Mucosa of gallbladder (tissue), 1 donor: ENCODE measurements at places on chromosomes 5 and 9. TPM values are rescaled to one million over a fixed set of nuclear protein-coding genes. Genes with fewer than 3 reads are reported as not detected.

- DNase-seq, result no peak
Observed at GRCh38 chr9:106707738-106708474, 155.1 kb upstream of the ZNF462 start.

GRCh38 chr5:53613061-53613460 is 52.6 kb downstream of the NDUFS4 start:
- DNase-seq, result no peak

DNA sequence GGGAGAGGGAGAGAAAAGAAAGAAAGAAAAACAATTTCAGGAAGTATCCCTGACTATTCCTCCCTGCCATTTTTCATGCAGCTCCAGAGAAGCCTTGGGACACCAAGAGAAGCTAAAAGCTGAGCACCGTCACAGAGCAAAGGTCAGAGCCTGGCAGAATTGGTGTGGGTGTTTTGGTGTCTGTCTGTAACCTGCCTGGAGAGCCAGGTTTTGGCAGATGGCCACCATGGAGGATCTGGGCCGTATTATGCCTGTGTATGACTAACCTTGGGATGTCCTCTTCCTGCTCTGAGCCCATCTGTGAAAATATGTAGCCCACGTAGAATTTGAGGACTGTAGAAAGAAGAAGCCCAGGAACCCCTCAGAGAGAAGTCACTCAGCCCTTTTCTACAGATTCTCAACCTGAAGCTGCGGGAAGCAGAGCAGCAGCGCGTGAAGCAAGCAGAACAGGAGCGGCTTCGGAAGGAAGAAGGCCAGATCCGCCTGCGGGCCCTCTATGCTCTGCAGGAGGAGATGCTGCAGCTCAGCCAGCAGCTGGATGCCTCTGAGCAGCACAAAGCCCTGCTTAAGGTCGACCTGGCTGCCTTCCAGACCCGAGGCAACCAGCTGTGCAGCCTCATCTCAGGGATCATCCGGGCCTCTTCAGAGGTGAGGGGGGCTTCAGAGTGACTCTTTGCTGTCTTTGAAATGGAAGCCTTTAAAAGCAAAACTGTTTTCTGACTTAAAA is 18.8 kb downstream of the GLE1 start:
- DNase-seq, result no peak

GRCh38 chr5:88203981-88204750 is 64.5 kb downstream of the TMEM161B start:
- DNase-seq, result no peak

STRBP gene
- total RNA-seq, result 37.2 TPM

TSC1 gene
- total RNA-seq, result 54.0 TPM
